Activated naive CD4-positive, alpha-beta T cell treated with anti-CD3 and anti-CD28 coated beads for 36 hours (primary cell): ENCODE measurements at places on chromosomes 5 and 9.

DNA sequence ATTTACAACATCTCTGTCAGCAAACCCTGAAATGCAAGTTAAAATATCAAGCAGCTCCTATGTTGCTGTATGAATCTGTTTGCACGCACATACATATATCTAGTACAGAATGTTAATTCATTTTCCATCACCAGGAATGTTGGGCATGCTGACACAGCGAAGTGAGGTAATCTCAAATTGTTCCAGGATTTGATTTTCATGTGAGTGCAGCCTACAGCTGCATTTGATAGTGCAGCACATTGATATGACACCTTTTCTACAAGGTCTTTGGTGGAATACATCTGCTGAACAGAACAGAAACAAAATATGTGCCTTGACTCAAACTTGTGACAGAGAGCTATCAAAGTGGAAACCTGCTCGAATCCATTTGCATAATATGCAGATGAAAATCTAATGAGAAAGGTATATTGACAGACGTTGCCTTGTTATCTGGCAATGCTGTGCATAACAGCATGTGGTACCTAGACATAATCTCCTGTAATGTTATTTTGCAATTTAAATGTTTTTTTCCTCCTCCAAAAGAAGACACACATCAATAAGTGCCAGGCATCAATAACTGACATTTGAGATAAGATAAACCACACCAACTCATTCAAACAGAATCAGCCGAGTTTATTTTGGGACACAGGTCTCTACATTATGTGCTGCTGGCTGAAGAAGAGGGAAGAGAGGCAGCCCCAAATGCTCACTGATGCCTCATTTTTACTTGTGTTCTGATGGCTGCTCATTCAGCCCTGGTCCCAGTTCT lies 512.2 kb downstream of the ZNF608 start:
- DNase-seq: no peak

- no peak for DNase-seq
These were observed 63.4 kb upstream of the LRRTM2 start for GRCh38 chr5:138938526-138938925.

- no peak for DNase-seq
These were observed 39.0 kb upstream of the TMEM250 start for GRCh38 chr9:136157477-136158265.

DNA sequence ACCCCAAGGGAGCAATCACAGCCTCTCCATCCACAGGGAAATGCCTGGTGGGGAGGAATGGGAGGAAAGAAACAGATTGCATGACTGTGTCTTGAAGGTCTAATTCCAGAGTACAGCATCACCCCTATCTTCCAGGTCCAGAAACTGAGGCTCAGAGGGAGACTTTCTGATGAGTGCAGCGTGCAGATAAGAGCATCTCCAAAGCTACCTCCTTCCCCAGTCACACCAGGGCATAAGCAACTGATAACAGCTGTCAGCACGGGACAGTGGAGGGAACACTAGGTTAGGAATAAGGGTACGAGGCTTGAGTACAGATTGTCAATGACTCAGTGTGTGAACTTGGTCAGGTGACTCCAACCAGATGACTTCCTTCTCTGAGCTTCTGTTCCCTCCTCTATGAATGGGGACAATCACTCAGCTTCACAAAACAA lies 126.9 kb downstream of the KCNIP1 start:
- no peak for DNase-seq

DNA sequence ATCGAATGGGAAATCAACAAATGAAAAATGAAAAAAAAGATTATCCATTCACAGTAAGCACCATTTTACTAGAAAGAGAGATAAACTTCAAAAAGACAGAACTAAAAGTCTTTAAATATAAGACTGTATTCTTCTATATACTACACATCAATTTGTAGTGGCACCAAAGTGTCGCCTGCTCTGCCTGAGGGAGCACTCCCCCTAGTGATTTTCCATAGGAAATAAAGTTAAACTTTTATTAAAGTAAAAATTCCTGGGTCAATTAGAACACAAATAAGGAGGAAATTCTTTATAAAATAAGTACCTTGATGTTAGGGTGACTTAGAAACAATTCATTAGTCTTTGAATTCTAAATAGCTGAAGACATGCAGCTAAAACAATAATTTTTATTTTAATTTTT lies 9.7 kb downstream of the RAD1 start:
- DNase-seq: no peak

DNA sequence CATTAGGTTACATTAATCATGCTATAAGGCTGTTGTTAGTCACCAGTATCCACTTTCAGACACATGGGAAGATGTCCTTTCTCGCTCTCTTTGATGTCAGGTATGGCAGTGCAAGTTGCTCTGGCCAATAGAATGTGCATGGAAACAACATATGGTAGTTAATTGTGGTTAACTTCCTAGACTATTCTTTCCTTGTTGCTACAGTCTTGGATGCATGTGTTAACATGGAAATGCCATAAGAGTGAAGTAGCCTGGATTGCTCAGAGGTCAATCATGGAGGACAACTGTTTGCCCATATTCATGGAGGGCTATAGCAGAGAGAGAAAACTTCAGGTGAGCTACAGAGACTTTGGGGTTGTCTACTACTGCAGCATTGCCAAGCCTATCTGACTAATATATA lies 245.8 kb upstream of the GAS1 start:
- no peak for DNase-seq

DNA sequence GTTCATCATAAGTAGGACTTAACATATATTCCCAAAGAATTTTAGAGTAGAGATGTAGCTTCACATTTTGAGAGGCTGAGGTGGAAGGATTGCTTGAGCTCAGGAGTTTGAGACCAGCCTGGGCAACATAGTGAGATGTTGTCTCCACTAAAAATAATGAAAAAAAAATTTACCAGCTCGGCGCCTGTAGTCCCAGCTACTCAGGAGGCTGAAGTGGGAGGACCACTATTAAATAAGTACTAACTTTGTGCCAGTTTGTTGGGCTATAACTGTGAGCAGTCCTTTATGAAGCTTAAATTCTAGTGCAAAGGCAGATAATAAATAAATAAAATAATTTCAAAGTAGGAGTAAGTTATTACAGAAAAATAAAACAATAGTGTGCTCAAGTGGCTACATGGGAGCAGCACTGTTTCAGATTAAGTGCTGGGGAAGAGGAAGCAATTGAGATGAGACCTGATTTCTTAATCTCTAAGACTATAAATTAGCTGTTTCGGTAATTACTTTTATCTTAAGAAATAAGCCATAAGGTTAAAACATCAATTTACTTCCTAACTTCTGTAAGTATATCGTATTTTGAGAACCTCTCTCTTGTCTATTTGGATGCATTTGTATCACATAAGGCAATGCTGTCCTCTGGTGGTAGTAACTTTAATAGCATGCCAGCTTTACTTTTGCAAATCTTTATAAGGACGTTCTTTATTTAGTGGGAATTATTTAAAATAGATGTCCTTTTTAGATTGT lies 98.9 kb downstream of the CSNK1G3 start:
- peak; percentile 38 for DNase-seq

DNA sequence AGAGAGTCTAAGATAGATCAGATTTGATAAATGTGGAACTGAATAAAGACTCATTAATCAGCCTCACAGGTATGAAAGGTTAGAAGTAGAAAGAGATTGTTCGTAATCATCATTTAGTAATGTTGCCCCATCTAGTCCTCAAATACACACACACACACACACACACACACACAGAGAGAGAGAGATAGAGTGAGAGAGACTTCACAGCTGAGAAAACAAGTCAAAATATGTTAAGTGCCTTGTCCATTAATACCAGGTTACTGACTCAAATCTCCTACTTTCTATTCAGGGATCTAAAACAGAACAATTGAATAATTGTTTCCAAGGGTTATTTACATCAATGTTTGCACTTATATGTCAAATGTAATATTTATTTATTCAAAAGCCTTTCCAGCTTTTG lies 284.6 kb downstream of the MRPS30 start:
- DNase-seq: no peak

GRCh38 chr5:53560028-53560427 lies 411 bp upstream of the NDUFS4 start:
- DNase-seq: no peak

GRCh38 chr5:35047785-35048404 lies at the start of gene AGXT2:
TSS of gene AGXT2 (minus strand) at chr5:35047949. CDS start at chr5:35047892, 57 bp downstream.
- DNase-seq: no peak

GRCh38 chr9:118395415-118395814 lies 691.2 kb downstream of the TLR4 start:
- no peak for DNase-seq

DNA sequence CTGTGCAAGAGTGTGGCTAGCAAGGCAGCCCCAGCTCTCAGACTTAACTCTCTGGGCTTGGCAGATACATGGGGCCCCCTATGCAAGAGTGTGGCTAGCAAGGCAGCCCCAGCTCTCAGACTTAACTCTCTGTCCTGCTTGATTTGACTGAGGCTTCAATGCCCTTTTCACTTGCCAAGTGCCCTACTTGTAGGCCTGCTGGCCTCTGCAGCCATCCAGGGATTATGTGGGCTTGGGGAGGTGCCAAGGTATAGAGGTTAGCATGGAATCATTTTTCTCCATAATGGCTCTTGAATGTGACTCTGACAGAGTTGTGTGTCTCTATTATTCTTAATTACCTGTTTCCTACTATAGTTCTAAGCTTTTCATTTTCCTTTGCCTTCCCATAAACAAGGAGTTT lies 115.5 kb upstream of the RUSC2 start:
- DNase-seq: no peak

- peak; percentile 22 for DNase-seq
These were observed 7.6 kb upstream of the AK3 start for GRCh38 chr9:4748612-4749011.

- DNase-seq: peak; percentile 69
These were observed 7.7 kb downstream of the RANBP6 start for GRCh38 chr9:6007770-6008168.

- DNase-seq: no peak
These were observed 2.8 kb downstream of the TMEM268 start for GRCh38 chr9:114613919-114614318.

GRCh38 chr5:132528021-132528420 lies 15.3 kb downstream of the IL5 start:
- DNase-seq: no peak

GRCh38 chr9:81083854-81084512 lies 605.4 kb downstream of the TLE1 start:
- no peak for DNase-seq

DNA sequence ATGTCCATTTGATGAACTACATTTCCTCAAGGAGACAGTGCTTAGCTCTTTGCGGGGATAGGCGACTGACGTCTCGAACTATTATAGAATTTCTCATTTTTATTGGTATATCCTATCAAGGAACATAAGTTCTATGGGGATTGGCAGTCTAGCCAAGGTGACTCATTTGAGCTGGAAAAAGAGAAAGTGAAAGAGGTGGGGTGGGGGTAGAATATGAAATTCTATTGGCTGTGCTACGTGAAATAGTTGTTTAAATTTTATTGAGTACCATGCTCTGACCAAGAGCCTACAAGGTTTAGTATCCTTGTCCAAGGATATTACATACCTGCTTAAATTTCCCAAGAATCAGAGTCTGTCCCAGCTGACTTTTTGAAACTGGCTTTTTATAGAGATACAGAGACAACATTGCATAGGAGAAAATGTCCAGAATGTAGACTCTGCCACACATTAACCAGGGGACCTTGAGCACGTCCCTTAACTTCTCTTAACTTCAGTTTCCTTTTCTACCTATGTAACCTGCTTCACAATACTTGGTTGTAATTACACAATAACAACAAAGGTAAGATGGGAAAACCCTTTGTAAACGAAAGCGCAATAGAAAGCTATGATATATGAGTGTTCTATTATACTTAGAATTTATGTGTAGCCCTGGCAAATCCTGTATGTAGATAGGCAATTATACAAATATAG lies 226.4 kb upstream of the WWC1 start:
- DNase-seq: no peak

- DNase-seq: no peak
These were observed 396.3 kb downstream of the YTHDC2 start for GRCh38 chr5:113909782-113910181.

DNA sequence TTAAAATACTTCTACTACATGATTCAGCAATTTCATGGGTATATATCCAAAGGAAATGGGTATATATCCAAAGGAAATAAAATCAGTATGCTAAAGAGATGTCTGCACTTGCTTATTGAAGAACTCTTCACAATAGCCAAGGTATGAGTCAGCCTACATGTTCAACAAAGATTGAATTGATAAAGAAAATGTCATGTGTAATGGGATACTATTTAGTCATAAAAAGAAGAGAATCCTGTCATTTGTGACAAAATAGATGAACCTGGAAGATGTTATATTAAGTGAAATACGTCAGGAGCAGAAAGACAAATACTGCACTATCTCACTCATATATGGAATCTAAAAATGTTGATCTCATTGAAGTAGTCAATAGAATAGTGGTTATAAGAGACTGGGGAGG lies 944.5 kb upstream of the CTNND2 start:
- DNase-seq: no peak

DNA sequence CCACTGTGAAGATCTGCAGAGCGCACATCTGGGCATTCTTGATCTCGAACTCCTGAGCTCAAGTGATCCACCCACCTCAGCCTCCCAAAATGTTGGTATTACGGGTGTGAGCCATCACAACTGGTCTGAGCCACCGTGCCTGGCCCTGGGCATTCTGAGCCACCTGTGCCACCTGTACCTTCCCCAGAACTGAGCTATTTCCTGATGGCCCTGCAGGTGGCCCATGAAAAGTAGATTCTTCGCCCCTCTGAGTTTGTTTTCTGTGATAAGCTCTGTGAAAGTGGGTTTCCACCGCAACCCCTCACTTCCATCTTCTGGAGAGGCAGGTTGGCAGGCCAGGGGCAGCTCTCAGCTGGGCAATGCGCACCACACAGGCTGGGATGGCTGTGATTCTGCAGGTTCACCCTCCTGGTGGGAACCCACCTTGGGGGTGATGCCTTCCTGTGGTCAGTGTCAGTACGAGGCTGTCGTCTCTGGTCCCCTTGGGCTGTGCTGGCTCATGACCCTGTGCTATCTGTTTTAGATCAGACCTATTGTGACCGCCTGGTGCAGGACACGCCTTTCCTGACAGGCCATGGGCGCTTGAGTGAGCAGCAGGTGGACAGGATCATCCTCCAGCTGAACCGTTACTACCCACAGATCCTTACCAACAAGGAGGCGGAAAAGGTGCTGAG lies 11.3 kb downstream of the CARD19 start:
- DNase-seq: no peak

- DNase-seq: no peak
These were observed 39.2 kb upstream of the LURAP1L start for GRCh38 chr9:12735665-12736064.

DNA sequence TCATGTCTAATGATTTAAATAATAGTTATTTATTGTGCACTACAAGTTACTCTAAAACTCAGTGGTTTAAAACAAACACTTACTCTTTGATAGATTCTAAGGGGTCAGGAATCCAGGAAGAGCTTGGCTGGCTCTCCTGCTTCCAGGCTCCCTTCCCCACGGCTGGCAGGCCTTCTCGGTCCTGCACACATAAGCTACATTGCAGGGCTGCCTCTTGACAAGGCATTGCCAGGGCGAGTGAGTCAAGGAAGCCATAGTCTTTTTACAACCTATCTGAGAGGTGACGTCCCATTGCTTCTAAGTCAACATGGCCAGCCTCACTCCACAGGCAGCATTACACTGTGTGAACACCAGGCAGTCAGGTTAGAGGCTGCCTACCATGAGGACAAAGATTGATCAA lies 119.8 kb downstream of the AUH start:
- DNase-seq: no peak
